Frontal cortex (tissue), 4 donors: ENCODE measurements at places on chromosomes 5 and 9. TPM values are rescaled to one million over a fixed set of nuclear protein-coding genes. Genes with fewer than 3 reads are reported as not detected.

Gene CLIC3
- not detected for total RNA-seq

Gene SLC36A2
- not detected for total RNA-seq

Gene WWC1
- total RNA-seq, result 78.3 TPM

Gene ZNF879
- 16.7 TPM for total RNA-seq

Gene PRLR
- 1.2 TPM for total RNA-seq

Gene IFNA6
- total RNA-seq, result not detected

Gene CACFD1
- 22.8 TPM for total RNA-seq

Gene PCDHA10
- 10.6 TPM for total RNA-seq

Gene PCDHGB2
- 6.1 TPM for total RNA-seq

Gene SVEP1
- total RNA-seq, result 8.6 TPM

Gene CATSPER3
- 0.82 TPM for total RNA-seq

Gene KIAA1958
- total RNA-seq, result 10.6 TPM

Gene EQTN
- 1.6 TPM for total RNA-seq

Gene RNF130
- total RNA-seq, result 56.7 TPM

Gene EIF4E1B
- under 0.01 TPM for total RNA-seq

Gene PPP3R2
- 0.41 TPM for total RNA-seq

Gene EDIL3
- total RNA-seq, result 59.1 TPM

Gene EGFLAM
- 2.9 TPM for total RNA-seq

Gene TERT
- total RNA-seq, result not detected

Gene CDH10
- total RNA-seq, result 79.9 TPM

Gene OR2Y1
- total RNA-seq, result not detected

Gene GPR107
- total RNA-seq, result 21.2 TPM

Gene SPATA31E1
- total RNA-seq, result not detected
